ENCODE measurements at places on chromosomes 5 and 9. TPM values are rescaled to one million over a fixed set of nuclear protein-coding genes. Genes with fewer than 3 reads are reported as not detected.

NDUFS4 gene
- total RNA-seq = 117 TPM

CTSV gene
- total RNA-seq = not detected

PCDHA8 gene
- total RNA-seq = not detected

DNA sequence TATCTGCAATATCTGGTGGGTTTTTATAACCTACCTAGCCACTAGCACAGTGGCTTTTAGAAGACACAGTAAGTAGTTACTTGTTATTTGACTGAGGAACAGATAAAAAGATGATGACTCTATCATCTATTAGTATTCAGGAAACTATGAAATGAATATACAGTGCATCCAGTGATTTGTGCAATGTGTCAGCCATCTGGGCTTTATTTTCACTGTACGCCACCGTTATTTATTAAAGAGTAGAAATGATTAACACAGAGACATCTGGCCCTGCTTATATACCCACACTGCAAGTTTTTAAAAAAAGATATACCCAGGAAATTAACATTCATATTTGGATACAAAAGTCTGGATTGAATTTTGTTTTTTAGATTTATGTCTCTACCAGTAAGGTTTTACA lies 408.4 kb downstream of the PDE4D start:
- DNase-seq = no peak

DNA sequence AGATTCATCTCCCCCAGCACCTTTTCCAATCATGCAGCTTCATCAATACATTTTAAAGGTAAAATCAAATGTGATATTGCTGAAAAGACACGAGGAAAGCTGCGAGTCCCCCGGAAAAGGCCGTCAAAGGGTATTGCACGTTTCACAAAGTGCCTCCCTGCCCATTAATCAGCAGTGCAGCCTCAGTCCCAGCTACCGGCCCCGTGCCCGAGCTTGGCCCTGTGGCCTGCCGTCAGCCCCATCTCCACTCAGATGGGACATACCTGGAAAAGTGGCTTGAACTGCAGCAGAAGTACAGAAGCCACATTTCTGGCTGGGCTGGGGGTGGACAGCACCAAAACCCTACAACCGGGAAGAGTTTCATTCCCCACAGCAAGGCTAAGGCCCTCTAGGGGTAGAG lies 39.9 kb upstream of the EQTN start:
- no peak for DNase-seq

DNA sequence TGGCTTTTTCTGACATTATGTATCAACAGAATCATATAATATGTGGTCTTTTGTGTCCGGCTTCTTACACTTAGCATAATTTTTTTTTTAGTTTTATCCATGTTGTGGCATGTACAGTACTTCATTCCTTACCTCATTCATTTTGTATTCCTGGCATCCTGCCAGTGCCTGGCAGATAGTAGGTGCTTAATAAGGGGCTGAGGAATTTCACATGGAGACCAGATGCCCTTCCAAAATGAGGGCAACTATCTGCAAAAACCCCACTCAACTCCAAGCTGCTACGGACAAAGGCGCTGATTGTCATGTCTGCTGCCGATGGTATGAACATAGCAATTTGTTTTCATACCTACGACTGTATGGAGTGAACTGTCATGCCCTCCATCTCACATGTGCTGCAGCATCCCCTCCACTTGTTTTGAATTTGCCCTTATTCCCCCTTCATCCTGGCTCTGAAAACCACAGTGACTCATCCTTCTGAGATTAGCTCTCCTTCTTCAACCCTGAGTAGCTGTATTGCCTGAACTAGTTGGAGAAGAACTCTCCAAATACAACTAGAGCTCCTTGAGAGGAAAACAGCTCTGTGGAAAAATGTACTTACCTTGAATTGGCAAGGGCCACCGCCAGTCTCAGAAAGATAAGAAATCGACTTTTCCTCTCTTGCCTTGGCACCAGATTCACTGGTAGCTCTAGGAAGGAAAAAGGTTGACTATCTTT lies 41.3 kb upstream of the FOXE1 start:
- no peak for DNase-seq

Data from cardiac septum (tissue), 1 donor.